ENCODE measurements at places on chromosomes 16 and 17.

DNA sequence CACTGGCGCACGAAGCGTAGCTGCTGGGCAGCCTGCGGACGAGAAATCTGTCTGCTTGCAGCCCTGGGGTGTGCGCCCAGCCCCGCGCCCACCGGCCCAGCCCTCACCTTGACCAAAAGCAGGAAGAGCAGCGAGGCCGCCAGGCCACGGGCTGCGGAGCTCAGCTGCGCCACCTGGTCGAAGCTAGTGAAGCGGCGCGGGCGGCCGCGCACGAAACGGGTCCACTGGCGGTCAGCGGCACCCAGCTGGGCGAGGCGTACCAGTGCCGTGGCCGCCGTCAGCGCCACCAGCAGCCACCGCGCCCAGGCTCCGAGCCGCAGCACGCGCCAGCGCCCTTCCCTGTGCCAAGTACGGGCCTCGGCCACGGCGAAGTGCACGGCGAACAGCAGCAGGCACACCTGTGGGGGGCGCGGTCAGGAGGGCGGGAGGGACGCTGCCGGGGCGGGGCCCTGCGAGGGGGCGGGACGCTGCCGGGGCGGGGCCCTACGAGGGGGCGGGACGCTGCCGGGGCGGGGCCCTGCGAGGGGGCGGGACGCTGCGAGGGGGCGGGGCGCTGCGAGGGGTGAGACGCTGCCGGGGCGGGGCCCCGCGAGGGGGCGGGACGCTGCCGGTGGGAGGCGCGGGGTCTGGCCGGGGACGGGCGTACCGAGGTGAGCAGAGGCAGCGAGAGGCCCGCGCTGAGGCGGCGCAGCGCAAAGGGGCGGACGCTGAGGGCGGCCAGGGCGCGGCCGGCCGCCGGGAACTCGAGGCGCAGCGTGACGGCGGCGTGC is 43.2 kb downstream of the TSC2 start:
- no peak for DNase-seq

DNA sequence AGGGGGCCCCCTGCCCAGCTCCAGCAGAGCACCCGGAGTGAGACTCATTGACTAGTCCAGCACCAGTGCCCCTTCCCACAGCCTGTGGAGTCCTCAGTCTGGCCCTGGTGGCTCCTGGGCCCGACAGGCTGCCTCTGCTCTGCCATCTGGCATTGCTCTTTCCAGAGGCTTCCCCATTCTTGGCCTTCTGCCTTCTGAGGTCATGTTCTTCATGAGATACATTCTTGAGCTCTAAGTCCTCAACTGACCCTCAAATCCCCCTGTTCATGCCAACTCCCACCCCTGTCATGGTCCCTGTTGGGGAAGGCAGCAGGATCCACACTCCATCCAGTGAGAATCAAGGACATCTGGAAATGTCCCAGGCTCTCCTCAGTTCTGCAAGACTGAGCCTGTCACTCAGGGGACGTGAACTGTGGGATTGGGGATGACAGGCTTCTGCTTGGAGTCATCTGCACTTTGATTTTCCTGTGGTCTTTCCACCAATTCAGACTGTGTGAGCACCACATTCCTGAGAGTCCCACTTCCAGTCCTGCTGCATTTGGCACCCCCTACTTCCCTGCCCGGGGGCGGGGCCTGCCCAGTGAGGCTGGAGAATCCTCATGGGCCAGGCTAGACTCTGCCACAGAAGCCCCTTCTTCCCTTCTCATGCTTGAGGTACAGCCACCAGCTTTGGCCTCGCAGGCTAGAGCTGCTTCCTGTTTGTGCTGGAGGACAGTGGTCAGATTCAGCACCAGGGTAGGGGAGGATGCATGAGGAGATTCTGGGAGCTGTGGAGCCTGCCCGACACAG is 2.7 kb downstream of the TRPV2 start:
- DNase-seq: no peak

DNA sequence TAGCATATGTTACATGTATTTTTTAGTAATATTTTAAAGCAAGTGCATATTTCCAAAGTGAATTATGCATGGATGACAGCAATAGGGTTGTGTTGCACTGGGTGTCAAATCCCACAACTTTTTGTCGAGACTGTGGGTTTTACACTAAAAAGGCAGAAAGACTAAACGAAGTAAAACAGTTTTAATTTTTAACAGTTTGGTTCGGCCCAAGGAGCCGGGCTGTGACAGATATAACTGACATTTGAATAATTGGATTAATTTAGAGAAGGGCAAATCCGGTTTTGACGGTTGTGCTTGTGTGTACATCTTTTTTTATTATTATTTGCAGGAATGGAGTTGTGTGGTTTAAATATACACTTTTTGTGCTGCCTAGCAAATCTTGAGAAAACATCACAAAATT is 263.6 kb downstream of the FTO start:
- DNase-seq: no peak

DNA sequence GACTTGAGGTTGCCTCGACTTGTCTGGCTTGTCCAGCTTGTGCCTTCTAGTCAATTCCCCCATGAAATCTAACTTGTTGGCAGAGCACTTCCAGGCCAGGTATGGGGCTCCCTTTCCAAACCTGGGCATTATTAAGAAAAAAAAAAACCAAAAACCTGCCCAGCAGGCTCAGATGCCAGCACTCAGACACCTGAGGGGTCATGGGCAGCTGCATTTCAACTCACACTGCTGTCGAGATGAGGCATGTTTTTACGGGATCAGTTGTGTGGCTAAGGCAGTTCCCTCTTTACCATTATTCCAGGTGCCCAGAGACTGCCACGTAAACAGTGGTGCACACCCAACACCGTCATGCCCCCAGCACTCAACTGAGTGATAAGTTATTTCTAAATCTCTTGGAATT is 17.8 kb downstream of the TMEM11 start:
- DNase-seq: no peak

DNA sequence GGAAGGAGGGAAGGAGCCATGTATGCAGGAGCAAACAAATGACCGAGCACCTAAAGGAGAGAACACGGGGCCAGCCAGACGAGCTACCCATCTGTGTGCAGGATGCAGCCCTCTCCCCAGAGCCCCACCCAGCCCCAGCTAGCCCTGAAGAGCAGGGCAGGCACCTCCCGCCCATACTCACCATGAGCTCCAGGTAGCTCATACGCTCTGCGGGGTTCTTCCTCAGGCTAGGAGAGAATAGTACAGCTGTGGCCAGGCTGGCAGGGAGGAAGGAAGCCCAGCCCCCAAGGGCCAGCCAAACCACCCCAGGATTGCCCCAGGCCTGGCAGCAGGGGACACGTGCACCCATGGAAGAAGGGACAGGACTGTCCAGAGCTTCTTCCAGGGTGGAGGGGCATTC is 81.9 kb downstream of the KCNJ18 start:
- no peak for DNase-seq

GRCh38 chr16:19879241-19879792 is 5.3 kb downstream of the GPRC5B start:
- DNase-seq: no peak

- no peak for DNase-seq
These were observed 32.1 kb downstream of the WSB1 start for GRCh38 chr17:27326051-27326450.

DNA sequence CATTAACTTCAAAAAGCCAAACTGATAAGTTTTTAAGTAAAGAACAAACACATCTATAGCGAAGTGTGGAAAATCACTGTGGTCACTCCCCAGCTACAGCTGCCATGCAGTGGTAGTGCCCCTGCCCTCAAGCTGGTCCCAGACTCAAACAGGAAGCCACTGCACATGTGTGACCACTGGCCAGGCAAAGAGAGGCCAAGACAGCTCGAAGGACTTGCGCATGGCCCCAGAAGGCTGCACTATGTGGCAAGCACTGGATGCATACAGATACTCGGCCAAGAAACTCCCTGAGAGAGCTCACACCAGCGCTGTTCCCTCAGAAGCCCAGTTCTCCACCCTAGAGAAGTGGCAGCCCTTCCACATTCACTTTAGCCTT is 82.4 kb downstream of the ANKRD11 start:
- no peak for DNase-seq

GRCh38 chr16:17885659-17886207 is 415.0 kb upstream of the XYLT1 start:
- no peak for DNase-seq

GRCh38 chr16:55204069-55204468 is 119.9 kb upstream of the IRX6 start:
- DNase-seq: no peak

DNA sequence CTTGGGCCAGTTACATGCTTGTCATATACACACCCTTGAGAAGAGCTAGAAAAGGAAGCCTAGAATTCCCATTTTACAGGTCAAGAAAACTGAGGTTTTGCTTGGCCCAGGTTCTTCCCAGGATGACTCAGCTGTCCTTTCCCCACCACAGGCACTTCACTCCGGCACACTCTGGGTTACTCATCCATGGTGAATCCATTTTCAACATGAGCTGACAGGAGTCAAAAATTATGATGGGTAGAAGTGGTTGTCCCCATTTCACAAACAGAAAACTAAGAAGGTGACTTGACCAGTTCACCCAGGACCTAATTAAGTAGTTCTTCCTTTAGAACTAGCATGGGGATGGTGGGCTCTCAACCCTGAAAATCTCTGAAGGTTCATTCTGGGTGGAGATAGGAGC is 67.2 kb downstream of the USP22 start:
- no peak for DNase-seq
